LNCaP clone FGC (cell line): ENCODE measurements at places on chromosomes 5 and 9.

DNA sequence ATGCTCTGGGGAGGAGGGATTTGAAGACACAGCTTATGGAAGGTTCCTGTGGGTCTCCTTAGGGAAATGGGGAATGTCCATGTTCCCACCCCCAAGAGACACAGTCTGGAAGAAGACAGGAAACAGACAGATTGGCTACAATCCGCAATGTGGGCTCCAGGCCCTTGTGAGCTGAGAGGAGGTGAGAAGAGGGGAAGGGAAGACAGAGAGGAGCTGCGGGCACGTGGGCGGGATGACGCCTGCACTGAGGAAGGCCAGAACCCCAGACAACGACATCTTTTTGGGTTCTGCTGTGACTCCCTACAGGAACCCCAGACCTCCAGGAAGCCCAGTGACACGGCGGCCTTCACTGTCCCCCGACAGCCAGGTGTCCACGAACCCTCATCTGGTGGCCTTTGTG, 29.9 kb upstream of the NKD2 start:
- DNase-seq: no peak

GRCh38 chr5:146366904-146367303, 28.3 kb downstream of the POU4F3 start:
- no peak for DNase-seq

- no peak for DNase-seq
These were observed 52.0 kb downstream of the ITGA2 start for GRCh38 chr5:53041071-53041692.

DNA sequence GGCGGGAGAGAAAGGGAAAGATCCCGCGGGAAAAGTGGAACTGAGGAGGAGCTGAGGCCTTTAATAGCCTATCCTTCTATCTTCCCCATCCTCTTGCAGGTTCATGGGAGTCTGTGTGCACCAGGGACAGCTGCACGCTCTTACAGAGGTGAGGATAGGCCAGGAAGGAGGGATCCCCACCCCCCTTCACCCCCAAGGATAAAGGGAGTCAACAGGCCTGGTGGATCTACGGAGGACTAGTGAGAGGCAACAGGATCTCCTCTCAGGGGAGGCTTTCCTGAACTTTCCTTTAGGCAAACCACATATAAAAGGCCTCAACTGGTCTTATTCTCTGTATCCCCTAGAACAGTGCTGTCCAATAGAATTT, 1.1 kb downstream of the TESK1 start:
- DNase-seq: no peak

DNA sequence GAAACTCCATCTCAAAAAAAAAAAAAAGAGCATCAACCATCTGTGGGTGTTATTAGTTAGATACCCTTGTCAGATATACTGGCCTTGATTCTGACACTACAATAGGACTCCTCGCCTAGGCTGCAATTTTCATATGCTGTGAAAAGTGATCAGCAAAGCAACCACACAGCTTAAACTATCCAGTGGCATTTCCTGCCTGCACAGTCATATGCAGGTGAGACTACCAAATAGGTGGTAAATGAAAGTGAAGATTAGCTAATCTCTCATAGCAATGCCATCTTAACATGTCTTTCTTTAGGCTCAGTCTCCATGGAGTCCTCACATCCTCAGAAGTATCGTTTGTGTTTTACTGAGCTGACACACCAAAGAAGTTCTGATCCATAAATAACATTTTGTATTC, 40.8 kb downstream of the GRAMD2B start:
- no peak for DNase-seq

DNA sequence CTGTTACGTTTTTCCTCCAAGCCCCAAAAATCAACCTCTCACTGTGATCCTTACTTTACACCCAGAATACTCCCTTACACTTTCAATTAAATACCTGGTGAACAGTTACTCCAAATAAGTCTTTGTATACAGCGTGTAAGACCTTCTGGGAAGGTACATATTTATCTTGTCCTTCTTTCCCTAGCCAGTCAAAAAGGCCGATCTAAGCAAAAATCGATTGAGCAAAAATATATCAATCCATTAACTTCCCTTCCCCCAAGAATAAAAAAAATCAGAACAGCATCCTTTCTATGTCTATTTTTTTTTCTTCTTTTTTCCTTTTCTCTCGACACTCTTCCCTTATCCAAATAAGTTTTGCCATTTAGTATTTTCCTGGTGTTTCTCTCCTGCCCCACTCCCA, 71.3 kb downstream of the ABHD17B start:
- no peak for DNase-seq

DNA sequence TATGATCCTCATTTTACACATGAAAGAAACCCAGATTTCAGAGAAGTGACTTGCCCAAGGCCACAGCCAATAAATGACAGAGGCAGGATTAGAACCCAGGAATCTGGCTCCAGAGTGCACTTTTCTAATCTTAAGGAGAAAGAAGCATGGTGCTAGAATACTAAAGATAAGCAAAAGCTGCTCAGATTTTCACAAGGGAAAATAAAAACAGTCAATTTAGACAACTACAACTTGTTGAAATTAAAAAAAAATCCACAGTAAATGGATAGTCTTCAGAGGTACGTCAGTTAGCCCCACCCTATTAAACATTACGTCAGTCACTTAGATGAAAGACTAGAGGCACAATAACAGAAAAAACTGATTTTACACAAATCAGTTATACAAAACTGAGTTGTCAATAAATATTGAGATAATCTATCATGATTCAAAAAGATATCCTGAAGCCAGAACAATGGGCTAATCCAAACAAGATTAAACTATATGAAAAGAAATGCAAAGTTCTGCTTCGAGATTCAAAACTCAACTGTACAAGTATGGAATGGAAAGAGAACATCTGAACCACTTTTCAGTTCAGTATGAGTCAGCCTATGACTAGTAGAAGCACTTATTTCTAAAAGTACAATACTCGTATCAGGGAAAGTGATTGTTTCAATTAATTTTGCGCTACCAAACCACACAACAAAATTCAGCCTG, 9.3 kb downstream of the TMEM245 start:
- no peak for DNase-seq

DNA sequence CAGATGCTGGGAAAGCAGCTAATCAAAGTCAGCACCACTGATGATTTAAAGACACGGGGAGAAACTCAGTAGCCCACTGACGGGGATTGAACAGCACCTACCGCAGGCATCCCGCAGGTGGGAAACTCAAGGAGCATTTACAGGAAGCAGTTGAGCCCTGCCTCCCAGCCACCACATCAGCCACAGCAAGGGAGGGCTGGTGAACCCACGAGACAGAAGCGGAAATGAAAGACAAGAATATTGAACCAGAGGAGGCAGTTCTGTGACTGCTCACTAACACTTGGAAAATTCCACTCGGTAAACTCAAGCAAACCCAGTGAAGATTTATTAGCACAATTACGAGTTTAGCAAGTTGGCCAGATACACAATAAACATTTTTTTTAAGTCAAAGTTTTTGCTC, 10.6 kb upstream of the FAM163B start:
- DNase-seq: peak; percentile 14

DNA sequence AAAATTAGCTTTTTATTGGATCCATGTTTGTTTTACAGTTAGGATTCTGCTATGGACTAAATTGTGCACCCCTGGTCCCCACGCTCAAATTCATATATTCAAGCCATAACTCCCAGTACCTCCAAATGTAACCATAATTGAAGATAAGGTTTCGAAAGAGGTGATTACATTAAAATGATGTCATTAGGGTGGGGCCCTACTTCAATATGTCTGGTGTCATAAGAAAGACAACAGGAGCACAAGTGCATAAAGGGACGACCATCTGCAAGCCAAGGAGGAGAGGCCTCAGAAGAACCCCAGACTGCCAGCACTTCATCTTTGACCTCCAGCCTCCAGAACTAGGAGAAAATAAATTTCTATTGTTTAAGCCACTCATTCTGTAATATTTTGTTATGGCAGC, 7.4 kb upstream of the HNRNPA0 start:
- DNase-seq: no peak

- no peak for DNase-seq
These were observed 78.4 kb downstream of the SEMA5A start for GRCh38 chr5:9467199-9468059.

DNA sequence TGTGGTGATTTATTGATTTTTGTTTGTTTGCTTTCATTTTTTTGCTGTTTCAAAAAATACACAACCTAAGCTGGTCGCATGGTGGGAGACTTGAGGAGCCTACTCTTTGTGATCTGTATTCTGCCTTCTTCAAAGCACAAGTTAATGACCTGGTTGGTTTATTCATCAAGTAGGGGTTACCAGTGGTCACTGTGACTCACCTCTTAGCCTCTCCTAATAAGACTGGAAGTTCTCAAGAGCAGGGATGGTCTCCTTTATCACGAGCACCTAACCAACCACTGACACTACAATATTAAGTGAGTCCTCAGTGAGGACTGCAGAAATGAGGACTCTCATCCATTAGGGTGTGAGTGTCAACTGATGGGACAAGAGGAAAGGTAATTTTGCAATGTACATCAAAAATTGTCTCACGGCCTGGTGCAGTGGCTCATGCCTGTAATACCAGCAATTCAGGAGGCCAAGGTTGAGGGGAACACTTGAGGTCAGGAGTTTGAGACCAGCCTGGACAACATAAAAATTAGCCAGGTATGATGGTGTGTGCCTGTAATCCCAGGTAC, 13.6 kb upstream of the MTMR12 start:
- no peak for DNase-seq

GRCh38 chr5:42302186-42302585, 121.1 kb upstream of the GHR start:
- no peak for DNase-seq

GRCh38 chr9:129338724-129339430, 160.8 kb upstream of the IER5L start:
- no peak for DNase-seq

DNA sequence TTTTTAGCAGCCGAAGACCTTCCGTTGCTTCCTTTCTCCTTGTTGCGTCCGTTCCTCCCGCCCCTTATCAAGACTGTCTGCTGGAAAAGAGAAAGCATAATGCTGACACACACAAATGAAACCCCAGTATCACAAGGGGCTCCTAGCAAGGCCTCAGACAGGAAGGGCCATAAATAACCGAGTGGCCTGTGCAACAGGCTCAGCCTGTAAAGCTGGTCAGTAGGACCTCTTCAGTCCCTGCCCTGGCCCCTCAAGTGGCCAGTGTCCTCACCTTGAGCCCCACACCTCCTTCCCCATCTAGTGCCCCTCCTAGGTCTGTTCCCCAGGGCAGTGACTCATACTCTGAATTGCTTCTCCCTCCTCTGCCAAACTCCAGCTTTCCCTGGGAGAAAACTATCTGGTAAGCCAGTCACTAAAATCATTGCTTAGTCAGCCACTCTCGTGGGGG, 174.6 kb upstream of the IL12B start:
- no peak for DNase-seq

GRCh38 chr5:56026863-56027300, 32.1 kb upstream of the IL6ST start:
- no peak for DNase-seq

GRCh38 chr9:109121232-109121796, 1.6 kb upstream of the TMEM245 start:
- no peak for DNase-seq

DNA sequence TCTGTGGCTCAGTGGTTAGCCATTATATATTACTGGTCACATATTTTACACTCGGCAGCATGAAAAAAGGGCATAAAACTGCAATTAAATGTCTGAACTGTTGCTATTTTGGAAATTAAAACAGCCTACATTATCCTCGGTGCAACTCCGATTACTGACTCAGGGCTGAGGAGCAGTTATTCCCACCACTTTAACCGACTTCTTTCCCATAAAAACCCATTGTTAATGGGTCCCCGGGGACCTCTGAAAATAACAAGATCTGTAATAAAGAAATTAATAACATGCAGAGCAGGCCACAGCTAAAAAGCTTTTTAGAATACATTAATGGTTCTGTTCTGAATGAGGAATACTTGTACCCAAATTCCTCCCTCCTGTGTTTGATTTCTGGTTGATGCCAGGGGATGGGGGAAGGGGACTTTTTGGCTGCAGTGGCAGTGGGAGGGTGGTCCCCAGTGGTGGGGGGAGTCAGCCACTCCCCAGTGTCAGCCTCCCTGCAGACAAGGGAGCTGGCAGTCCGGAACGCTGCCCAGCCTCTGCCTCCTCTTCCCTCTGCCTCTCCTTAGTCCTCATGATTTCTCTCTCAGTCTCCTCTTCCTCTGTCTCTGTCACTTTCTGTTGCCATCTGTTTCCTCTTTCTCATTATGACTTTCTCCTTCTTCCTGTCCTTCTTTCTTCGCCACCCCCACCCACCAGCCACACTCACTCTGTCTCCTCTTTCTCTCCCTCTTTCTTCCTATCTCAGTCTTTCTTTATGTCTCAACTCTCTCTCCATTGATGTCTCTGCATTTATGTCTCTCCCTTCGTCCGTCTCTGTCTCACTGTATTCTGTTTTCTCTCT, 59.0 kb upstream of the ZBTB43 start:
- no peak for DNase-seq

DNA sequence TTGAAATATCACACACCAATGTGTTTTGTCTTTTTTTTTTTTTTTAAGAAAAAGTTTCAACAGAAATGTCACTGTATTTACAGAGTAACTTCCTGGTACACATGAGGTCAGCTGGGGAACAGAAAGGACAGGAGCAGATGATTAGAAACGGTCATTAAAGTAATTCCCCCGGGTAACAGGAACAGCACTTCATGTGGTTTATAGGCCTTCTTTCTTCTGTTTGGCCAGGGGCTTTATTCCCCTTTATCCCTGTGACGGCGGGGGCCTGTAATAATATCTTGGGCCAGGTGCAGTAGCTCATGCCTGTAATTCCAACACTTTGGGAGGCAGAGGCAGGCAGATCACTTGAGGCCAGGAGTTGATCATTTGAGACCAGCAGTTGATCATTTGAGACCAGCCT, 30.5 kb upstream of the MSH3 start:
- DNase-seq: peak; percentile 75

GRCh38 chr5:72523960-72524582, 16.9 kb upstream of the ZNF366 start:
- peak; percentile 74 for DNase-seq

DNA sequence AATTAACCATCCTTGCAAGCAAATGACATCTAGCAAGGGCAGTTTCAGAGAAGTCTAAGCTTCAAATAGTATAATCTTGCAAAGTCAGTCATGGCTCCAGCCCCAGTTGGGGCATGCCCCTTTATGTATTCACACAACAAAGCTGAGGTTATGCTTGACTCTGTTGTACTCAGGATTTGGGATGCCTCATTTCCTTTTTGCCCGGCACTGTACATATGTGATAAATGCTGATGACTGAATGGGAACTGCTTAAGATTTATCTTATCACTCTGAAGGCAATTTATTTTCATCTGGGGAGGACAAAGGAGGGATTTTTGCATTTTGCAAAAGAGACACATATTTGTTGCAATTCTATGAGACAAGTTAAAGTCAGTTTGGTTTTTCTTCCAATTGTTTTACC, 219.2 kb downstream of the TRPM3 start:
- DNase-seq: no peak

DNA sequence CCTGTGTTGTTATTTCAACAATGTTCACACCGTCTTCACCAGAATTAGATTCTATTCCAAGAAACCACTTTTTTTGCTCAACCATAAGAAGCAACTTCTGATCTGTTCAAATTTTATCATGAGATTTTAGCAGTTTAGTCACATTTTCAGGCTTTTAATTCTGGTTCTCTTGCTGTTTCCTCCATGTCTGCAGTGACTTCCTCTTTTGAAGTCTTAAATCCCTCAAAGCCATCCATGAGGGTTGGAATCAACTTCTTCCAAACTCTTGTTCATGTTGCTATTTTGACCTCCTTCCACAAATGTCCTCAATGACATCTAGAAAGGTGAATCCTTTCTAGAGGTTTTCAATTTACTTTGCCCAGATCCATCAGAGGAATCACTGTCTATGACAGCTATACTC, 25.7 kb upstream of the ENTREP1 start:
- DNase-seq: no peak
